Stimulated activated CD8-positive, alpha-beta memory T cell treated with anti-CD3 and anti-CD28 coated beads, Interleukin-4, amount 100 ng/mL, for 1 hour (primary cell): ENCODE measurements at places on chromosomes 7 and 10.

GRCh38 chr10:70354556-70354955 lies 27.9 kb downstream of the LRRC20 start:
- no peak for DNase-seq

- DNase-seq, result no peak
These were observed 212.8 kb downstream of the ANK3 start for GRCh38 chr10:60176925-60177324.

GRCh38 chr10:986137-986825 lies 2.0 kb upstream of the GTPBP4 start:
- no peak for DNase-seq

- DNase-seq, result no peak
These were observed 49.5 kb downstream of the PRR15 start for GRCh38 chr7:29613100-29613499.

- no peak for DNase-seq
These were observed 290.3 kb upstream of the VWC2 start for GRCh38 chr7:49483142-49483541.

- no peak for DNase-seq
These were observed 142.8 kb downstream of the LSM5 start for GRCh38 chr7:32347244-32347828.

GRCh38 chr10:127142136-127142535 lies 54.3 kb downstream of the INSYN2A start:
- DNase-seq, result no peak

- DNase-seq, result no peak
These were observed 15.0 kb downstream of the SNX8 start for GRCh38 chr7:2299131-2299829.

GRCh38 chr10:75654171-75654771 lies 222.8 kb downstream of the LRMDA start:
- no peak for DNase-seq

GRCh38 chr7:85612514-85612913 lies 425.7 kb upstream of the SEMA3D start:
- no peak for DNase-seq

DNA sequence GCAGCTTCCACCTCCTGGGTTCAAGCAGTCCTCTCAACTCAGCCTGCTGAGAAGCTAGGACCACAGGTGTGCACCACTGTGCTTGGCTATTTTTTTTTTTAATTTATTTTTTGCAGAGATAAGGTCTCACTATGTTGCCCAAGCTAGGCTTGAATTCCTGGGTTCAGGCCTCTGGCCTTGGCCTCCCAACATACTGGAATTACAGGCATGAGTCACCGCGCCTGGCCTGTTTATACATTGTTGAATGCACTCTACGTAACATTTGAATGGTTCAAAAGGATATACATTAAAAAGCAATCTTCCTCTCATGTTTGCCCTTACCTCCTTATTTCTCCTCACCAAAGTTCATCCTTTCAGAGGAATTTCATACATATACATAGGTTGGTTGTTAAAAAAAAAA lies 7.2 kb upstream of the SNX10 start:
- DNase-seq, result no peak

- DNase-seq, result no peak
These were observed 53.9 kb upstream of the ZMIZ2 start for GRCh38 chr7:44694766-44695165.

DNA sequence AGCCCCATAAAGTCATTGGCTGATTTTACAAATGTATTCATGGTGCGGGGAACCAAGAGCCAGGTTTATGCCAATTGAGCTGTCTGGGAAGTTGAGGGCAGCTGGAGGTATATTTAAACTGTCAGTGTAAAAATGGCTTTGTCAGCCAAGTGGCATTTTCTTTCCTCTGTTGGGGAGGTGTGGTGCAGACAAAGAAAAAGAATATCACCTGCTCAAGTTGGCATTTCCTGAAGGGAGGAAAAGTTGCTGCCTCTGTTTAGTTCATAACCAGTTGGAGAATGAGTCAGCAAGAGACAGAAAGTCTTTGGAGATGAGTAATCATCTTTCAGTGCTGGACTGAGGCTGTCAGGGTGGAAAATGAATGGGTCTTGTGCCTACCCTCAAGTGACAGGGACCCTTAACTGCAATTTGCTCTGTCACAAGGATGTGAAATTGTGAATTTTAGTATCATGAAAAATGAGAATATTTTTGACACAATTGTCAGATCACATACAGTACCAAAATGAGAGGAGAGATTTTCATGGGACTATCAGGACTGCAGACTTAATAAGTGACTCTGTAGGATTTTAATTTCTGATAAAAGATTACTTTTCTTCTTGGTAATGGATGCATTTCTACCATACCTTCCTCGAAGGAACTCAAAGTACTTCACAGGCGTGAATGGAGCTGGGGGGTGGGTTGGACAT lies 137.3 kb downstream of the ANLN start:
- DNase-seq, result no peak

DNA sequence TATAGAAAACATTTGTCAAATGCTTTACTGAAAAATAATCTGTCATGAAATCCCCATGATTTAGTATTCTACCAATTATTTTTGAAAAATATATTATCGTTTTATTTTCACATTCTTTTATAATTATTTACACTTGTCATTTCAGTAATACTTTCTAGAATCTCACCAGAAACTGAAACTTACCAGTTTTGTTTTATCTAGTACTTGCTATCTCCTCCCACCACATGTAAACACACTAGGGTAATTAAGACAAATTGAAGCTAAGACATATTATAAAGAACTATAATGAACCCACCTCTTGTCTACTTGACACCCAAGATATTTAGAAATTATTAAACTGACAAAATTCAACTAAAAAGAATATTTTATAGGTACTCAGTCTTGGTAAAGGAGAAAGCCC lies 51.5 kb upstream of the GRM3 start:
- no peak for DNase-seq

DNA sequence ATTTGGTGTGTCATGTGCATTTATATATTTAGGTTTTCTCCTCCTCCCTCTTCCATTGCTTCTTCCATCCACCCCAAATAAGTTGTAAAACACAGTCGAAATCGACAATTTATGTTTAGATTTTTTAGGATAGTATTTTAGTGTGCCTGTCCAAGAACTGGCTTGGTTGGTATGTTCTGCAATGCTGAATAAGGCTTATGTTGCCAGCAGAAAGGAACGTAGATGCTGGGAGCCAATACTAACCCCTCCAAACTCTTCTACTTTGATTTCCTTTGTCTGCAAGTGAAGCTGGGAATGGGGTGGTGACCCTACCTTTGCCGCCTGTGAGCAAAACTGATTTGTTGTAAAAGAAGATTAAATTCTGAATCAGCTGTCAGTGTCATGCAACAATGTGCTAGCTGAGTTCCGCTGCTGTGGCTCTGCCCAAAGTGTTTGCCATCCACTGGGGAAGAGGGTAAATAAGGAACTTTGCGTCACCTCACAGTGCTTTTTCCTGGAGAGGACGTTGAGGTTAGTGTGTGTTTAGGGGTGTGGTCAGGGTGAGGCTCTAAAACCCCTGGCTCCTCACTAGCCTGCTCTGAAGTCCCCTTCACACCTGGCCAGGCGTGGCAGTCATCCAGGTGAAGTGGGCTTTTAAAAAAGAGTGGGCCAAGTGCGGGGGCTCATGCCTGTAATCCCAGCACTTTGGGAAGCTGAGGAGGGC lies 44.4 kb downstream of the TACC2 start:
- DNase-seq, result no peak

DNA sequence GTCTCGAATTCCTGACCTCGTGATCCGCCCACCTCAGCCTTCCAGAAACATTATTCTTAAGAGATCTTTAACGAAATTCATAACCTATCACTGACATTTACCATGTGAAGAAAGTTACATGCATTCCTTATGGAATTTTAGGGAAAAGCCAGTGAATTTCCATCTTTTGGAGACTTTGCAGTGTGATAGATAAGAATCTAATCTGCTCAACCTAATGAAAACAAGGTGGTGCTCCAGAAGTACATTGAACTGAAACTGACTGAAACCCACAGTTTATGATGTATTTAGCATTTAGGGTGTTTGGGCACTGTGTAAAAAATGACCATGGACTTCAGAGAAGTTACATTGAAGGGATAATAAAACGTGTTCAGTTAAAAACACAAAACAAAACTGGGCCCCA lies 43.6 kb downstream of the SRI start:
- DNase-seq, result no peak

- DNase-seq, result no peak
These were observed 77.3 kb upstream of the RPA3 start for GRCh38 chr7:7795630-7796121.
